ENCODE measurements at places on chromosomes 5 and 9.
A peak's percentile ranks its signal among the peaks of the same experiment; 100 is the strongest.

DNA sequence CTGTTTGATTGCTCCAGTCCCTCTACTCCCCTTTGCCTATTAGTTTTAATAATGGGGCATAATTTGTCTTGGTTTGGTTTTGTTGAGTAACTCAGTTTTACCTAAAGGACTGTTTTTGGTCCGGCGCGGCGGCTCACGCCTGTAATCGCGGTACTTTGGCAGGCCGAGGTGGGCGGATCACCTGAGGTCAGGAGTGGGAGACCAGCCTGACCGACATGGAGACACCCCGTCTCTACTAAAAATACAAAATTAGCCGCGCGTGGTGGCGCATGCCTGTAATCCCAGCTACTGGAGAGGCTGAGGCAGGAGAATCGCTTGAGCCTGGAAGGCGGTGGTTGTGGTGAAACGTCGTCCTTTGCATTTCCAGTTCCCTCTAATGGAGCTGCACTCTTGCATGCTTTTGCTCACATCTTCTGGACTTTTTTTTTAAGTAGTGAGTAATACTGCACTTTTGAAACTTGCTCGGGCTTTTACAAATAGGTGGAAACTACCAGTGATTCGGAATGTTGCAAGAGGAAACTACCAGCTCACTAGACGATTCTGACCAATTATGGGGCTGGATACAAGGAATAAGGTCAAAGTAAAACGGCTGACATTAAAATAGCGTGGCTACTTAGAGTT lies 721 bp upstream of the MAML1 start:
- no peak for DNase-seq

DNA sequence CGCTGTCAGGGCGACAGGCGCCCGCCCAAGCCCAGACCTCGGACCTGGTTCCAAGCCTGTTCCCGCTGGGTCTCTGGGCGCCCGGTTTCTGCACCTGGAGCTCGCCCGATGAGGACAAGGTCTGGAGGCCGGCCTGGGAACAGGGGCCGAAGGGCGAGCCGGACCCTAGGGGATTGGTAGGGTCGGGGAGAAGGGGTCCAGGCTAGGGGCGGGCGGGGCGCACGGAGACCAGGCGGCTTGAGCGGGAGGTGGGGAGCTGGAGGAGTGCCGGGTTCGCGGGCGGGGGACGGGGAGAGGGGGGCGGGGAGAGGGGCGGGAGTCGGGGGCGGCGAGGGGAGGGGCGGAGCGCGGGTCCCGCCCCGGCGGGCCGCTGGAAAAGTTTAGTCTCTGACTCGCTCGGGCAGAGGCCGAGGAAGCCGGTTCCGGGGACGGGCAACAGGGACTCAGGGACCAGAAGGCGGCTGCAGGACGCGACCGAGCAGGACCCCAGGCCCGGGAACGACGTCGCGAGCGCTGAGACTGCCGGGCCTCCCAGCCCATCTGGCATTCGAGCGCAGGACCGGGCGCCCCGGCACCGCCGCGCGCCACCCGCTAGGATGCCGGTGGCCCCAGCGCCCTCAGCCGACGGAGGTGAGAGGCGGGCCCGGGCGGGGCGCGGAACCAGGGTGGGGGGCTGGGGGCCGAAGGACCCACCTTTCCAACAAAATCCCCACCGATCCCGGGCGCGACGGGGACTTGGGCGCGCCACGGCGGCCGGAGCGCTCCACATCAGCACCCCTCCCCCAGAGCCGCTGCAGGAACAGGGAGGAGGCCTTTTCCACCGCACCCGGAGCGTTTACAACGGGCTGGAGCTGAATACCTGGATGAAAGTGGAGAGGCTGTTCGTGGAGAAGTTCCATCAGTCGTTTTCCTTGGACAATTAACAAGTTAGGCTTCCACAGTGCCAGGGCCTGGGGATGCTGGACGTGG lies at the start of gene S1PR3:
S1PR3 (plus strand) TSS at position 403 of the 969 bp plus-strand sequence. CDS start 9,733 bp downstream, outside the sequence.
- peak; percentile 34 for DNase-seq

- no peak for DNase-seq
Measured at GRCh38 chr5:29794141-29794787, 1399.2 kb upstream of the CDH6 start.

GRCh38 chr5:98796197-98796972 lies 22.9 kb downstream of the RGMB start:
- DNase-seq: peak; percentile 61

- DNase-seq: no peak
Measured at GRCh38 chr9:116689486-116690032, 2.5 kb downstream of the TRIM32 start.

DNA sequence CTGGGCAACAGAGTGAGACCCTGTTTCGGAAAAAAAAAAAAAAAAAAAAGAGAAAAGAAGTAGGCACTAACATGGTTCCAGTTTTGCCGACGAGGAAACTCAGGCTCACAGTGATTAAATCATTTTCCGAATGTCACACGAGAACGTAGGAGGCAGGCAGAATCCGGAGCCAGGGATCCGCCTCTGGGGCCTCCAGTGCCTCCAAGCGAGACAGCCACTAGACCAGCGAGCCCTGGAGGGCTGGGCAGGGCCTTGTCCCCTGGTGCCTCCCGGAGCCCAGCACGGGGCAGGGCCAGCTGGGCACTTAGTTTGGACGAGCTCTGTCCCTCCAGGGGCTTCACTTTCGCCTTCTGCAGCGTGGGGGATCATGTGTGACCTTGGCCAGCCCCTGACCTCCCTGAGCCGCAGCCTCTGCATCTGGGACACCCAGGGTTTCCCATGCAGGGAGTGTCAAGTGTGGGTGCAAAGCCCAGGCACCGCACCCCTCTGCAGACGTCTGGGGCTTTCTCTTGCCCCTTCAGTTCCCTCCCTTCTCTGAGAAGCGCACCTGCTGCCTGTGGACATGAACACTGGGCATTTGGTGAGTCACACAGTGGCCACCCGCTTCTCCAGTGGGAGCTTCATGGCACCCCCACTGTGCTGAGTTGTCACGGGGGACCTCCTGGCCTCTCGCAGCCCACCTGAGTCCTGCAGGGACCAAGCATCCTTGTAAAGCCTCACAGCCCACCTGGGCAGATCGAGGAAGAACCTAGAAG lies 80.3 kb downstream of the RXRA start:
- no peak for DNase-seq

DNA sequence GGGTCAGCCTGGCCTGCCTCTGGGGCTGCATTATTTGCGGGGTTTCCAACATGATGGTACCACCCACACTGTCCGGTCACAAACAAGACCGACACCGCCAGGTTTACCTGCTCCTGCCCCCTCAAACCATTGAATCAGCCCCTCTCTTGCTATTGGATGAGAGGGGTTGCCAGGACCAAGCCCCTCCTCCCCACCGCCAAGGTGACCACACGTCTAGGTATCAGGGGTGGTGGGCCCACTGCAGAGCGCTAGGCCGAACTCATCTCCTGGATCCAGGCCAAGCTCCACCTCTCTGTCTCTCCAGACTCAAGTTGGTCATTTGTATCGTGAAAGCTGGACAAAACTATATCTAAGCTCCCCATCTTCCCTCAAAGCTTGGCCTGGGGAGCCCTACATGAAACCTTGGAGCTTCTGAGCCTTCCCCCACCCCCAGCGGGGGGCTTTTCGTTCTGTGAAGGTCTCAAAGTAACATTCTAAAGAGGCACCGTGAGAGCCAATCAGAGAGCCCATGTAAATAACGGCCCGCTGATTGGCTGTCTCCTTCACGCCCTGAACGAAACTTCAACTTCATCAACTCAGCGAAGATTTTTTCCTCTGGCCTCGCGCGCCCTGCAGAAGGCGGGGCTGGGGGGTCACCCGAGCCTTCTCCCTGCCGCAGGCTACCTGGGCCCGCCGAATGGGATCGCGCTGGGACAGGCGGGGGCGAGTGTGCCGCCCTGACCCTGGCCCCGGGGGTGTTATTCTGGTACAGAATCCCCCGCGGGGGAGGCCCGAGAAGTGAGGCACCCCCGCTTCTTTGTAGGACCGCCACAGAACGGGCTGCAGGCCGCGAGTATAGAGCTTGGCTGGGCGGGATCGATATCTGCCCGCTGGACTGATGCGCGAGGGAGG lies 49.6 kb upstream of the PSD2 start:
- DNase-seq: peak; percentile 60

DNA sequence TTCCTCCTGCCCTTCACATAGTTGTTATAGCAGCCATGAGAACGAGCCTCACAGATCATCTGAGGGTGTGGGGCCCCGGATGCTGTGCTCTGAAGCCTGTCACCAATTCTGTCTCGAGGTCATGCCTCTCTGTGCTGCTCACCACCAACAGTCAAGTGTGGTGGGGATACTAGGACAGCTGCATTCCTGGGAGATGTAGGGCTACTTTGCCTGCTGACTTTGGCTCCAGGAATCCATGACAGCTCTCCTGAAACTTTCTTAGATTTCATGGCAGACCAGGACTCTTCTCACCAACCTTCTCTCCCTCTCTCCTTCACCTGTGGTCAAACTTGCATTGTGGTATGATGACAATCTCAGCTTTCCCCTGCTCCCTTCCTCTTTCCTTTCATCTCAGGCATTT lies 395.9 kb downstream of the PSAT1 start:
- no peak for DNase-seq

GRCh38 chr9:111348821-111349271 lies 18.8 kb upstream of the OR2K2 start:
- DNase-seq: no peak

GRCh38 chr5:66138637-66139317 lies 5.3 kb upstream of the SREK1 start:
- DNase-seq: no peak

- DNase-seq: no peak
Measured at GRCh38 chr9:129557192-129558036, 63.5 kb downstream of the C9orf50 start.

- DNase-seq: no peak
Measured at GRCh38 chr9:110669433-110669832, 842 bp downstream of the MUSK start.

DNA sequence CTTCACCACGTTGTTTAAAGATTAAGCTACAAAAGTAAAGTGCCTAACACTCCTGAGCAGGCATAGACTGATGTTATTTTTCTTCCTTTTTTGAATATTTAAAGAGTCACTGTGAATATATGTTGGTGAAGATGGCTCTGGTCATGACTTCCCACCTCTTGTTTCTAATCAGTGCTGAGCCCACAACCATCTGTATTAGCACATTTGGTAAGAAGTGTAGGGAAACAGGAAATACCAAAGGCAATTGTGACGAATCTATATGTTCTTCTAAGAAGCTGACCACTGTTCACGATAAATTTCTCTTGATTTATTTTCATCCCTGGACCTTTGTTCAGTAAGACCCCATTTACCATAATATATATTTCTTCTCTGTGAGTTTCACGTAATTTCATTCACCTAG lies 108.3 kb upstream of the PCA3 start:
- no peak for DNase-seq

- DNase-seq: no peak
Measured at GRCh38 chr5:147223948-147224791, 10.7 kb upstream of the STK32A start.

GRCh38 chr5:175802361-175802760 lies 69.0 kb upstream of the CPLX2 start:
- DNase-seq: no peak

- DNase-seq: no peak
Measured at GRCh38 chr9:69745716-69746437, 13.9 kb downstream of the PTAR1 start.

- no peak for DNase-seq
Measured at GRCh38 chr5:95216136-95216955, 68.5 kb downstream of the MCTP1 start.

- no peak for DNase-seq
Measured at GRCh38 chr9:81074221-81074620, 615.1 kb downstream of the TLE1 start.

GRCh38 chr5:149481485-149481884 lies 69.8 kb downstream of the CSNK1A1 start:
- no peak for DNase-seq

- DNase-seq: no peak
Measured at GRCh38 chr5:111309384-111309783, 85.2 kb downstream of the CAMK4 start.

- no peak for DNase-seq
Measured at GRCh38 chr9:29958469-29958868, 2385.2 kb upstream of the C9orf72 start.

- DNase-seq: no peak
Measured at GRCh38 chr5:1187234-1187949, 14.0 kb upstream of the SLC6A19 start.

- no peak for DNase-seq
Measured at GRCh38 chr5:104385906-104386305, 823.3 kb upstream of the NUDT12 start.

GRCh38 chr5:118007262-118007661 lies 981.1 kb downstream of the DTWD2 start:
- no peak for DNase-seq

GRCh38 chr9:114513055-114513958 lies 8.0 kb upstream of the WHRN start:
- no peak for DNase-seq

- DNase-seq: no peak
Measured at GRCh38 chr5:148336704-148337435, 1.5 kb downstream of the SPINK9 start.

Measured in CD4-positive, alpha-beta T cell treated with Interleukin-1 beta for 1 hour (primary cell).